ENCODE measurements at places on chromosomes 3 and 15.

DNA sequence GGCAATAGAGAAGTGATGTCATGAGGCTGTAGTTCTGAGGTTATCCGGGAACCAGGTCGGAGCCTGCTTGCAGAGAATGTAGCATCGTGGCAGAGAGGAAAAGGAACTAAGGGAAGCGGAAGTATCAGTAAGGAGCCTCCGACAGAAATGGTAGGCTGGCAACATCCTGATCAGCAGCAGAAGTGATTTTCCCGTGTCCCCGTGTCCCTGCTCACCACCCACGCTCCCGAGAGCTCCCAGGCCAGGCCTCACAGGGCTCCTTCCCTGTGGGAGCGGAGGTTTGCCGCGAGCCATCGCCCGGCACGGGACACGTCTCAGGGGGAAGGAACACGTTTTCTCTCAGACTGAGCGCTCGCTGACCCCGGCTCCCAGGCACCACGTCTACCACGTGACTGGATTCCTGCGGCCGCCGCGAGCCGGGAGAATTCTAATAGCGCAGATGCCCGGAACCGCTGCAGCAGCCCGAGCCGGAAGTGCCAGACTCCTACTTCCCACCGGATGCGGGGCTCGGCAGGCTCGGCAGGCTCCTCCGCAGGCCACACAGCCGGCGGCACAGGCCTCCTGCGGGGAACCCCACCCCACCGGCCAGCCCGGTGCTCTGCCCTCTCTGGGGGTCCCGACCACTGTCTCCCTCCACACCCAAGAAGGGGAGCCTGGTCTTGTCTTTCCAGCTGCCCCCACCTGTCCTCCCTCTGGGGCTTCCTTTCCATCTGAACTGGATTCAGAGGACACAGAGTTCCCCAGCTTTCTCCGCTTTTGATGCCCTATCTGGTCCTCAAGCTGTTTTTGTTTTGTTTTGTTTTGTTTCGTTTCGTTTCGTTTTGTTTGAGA lies 99.3 kb downstream of the BDH1 start:
- no peak for DNase-seq

DNA sequence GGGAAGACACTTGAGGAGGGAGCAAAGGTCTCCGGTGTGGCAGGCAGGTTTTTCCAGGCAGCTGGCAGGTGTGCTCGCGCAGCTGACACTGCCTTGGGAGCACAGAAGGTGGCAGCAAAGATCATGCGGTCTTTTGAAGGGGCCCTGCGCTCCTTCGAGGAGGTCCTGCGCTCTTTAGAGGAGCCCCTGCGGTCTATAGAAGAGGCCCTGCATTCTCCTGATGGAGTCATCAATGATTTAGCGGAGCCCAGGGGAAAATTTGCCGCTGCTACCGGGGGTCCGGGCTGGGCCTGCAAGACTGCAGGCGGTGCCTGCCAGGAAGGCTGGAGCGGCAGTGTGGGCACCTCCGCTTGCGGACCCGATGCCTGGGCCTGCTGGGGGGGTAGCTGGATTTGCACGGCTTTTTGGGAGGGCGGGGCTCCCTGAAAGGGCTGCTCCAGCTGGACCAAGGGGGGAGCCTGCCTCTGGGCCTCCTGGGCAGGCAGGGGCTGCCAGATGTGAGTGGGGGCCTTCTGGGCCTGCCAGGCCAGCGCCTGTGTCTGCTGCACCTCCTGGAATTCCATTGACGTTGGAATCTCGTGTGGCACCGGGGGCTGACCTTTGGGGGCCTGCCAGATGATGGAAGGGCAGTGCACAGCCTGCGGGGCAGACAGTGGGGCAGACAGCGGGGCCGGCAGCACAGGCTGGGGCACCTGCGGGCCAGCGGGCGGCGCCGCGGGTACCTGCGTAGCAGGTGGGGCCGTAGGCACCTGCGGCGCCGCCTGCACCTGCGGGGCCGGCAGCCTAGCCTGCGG lies 2.1 kb downstream of the MAGEL2 start:
- DNase-seq: no peak

- DNase-seq: no peak
These were observed 371.7 kb downstream of the ZBTB20 start for GRCh38 chr3:114775395-114775794.

DNA sequence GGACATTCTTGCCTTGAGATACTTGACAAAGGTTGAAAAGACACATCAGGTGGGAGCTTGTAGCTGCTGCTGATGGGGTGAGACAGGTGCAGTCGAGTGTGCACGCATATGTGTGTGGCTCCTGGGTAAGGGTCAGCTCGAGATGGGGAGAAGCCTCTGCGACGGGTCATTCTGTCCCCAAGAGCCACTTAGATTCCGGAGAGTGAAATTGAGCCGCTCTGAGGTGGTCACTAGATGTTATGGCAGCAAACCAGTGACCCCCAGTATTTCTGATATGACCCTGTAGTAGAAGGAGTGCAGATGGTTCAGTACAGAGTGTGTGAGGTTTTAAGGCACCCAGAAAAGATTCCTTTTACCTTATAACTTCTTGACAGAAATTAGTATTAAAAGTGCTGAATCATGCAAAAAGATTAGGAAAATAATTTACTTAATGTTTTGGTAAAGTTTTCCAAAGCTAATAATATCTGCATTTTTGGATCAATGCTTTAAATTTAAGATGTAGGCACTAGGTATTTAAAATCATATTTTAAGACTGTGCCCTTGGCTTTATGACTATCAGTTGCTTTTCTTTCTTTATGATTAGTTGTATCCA lies 241.9 kb upstream of the TOPAZ1 start:
- no peak for DNase-seq

DNA sequence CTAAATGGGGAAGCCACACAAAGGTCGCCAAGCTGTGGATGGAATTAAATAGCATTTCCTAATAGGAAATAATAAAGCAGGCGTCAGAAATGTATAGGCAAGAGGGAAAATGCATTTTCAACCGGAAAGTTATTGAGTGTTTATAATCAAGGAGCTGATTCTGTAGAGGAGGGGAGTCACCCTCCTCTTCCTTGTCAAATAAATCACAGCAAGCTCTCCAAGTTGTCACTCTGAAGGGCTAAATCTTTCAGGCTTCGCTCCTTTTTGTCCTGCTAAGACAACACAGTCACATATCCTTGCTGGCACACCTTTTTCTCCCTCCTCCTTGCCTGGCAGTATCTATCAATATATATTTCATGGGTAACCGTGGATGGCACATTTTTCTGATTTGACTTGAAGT lies 338.4 kb downstream of the SATB1 start:
- DNase-seq: no peak

DNA sequence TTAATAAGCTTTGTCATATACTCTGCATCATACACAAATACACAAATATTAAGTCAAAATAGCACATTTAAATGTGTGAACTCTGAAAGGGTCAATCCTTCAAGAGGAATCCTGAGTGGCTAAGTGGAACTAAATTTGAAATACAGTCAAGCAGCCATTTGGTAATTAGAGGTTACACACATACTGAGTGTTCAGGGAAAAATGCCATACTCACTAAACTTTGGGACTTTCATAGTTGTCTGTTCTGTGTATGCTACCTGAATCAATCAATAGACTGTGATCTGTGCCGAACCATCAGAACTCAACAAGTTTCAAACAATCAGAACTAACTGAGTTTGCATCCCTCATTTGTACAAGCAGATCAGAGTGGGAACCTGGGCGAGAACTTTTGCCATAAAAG lies 15.3 kb downstream of the ANKRD28 start:
- no peak for DNase-seq

DNA sequence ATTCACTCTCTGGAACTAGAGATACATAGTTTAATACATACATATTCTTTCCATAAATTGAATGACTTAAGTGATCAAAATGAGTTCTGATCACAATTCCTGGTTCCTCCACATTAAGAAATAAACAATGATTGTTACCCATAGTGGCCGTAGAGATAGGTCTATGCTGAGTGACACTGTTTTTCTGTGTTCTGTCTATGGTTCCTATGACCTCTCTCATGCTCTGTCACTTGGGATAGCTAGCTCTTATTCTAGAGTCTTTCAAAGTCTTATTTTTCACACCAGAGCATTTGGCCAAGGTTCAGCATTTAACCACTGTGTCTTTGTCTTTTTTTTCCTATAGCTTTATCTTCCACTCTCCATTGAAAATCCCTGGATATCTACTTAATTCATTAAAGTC lies 132.4 kb downstream of the GOLGA6L6 start:
- DNase-seq: no peak

DNA sequence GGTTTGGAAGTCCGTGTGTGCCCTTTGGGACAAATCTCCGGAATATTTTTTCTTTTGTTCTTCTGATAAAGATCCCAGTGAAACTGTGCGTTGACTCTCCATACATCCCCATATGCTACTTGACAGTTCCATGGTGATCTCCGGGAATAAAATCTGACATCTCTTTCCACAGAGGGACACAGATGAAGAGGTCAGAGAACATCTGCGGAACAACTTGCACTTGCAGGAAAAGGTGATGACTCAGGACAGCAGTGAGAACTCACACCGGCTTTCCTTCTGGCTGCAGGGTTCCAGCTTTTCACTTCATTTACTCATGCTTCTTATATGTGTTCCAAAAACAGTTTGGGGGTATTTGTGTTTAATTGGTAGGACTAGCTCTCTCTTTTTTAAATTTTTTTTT lies 157.5 kb upstream of the CHRM5 start:
- no peak for DNase-seq

- no peak for DNase-seq
These were observed 317.0 kb upstream of the TPRG1 start for GRCh38 chr3:188854772-188855149.

DNA sequence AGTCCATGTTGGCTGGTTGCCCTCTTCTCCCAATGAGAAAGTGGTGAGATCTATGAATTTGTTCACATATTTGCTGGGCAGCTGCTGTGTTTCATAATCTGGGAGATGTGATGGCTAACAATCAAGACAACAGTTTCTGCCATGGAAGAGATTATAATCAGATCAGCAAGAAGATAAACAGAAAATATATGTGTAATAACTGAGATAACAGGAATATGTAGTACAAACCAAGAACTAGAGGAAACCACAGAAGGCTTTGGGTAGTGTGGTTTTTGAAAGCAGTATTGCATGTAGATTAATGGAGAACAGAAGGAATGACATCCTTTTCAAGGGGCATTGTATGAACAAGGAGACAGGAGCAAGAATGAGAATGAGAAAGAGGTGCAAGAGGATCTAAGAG lies 12.2 kb upstream of the CSTA start:
- no peak for DNase-seq

DNA sequence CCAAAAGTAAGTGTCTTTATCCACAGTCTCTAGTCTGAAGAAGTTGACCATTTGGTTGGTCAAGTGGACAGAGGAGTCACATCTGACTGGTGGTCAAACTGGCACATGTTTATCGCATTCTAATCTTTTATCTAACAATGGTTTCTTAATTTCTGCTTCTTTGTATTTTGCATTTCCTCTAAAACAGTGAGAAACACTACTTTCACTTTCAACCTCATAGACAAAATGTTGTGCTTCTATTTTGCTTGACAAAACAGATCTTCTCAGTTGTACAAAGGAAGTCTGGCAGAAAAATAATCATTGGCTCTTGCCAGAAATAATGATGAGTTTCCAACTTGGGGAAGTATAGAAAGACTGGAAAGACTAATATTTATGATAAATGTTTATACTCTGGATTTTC lies 103.9 kb downstream of the MME start:
- DNase-seq: no peak

GRCh38 chr3:108241146-108241545 lies 18.9 kb upstream of the IFT57 start:
- no peak for DNase-seq

DNA sequence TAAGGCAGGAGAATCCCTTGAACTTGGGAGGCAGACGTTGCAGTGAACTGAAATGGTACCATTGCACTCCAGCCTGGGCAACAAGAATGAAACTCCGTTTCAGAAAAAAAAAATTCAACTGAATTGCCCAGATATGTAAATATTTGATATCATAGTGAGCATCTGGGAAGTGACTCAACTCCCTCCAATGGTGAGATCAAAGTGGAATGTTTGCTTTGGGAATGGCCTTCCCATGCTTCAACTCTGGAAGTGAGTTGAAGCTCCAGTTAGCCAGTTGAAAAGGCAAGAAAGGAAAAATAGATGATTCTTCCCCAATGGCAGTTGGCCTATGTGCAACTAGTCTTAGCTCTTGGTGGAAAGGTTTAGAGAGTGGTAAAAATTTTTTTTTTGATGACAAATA lies 131.6 kb upstream of the CMC1 start:
- DNase-seq: no peak

DNA sequence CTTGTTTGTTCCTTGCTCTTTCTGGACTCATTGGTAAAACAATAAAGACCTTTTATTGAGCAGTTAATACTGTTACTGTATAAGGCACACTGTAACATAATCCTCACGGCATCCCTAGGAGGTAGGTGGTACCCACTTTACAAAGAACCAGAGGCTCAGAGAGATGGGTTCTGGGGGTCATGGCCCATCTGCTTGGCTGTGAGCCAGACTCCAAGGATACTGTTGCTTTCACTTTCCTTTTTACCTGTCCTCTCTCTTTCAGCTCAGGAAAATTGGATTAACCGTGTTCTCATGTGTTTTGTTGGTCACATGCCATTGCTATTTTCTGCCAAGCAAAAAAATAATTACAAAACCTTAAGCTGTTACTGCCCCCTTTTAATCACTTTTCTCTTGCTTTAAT lies 34.8 kb upstream of the FILIP1L start:
- no peak for DNase-seq

- no peak for DNase-seq
These were observed 14.5 kb upstream of the IL16 start for GRCh38 chr15:81182031-81182755.

DNA sequence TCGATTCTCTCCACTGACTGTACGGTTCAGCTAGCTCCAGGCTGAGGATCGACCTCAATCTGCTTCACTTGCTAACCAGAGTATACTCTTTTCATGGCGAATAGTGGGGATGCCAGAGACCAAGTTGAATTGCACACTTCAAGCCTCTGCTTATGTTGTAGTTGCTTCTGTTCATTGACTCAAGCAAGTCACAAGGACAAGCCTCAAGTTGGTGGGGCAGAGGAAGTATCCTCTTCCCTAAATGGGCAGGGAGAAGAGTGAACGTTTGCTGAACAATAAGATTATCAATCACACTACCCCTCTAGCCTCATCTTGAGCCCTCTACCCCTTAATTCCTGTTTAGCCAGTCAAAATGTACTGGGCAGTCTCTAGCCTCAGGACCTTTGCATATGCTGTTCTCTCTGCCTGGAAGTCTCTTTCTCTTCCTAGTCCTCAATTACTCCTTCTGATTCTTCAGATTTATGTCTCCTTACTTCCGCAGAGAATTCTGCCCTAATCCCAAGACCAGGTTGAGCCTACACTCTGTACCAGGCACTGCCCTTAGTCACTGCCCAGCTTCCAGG lies 390.4 kb upstream of the PROK2 start:
- no peak for DNase-seq

- DNase-seq: no peak
These were observed 18.0 kb upstream of the ANKDD1A start for GRCh38 chr15:64893481-64894394.
